ENCODE measurements at places on chromosomes 2 and 18.

GRCh38 chr2:190789074-190790004 is 91.3 kb upstream of the GLS start:
- no peak for DNase-seq

DNA sequence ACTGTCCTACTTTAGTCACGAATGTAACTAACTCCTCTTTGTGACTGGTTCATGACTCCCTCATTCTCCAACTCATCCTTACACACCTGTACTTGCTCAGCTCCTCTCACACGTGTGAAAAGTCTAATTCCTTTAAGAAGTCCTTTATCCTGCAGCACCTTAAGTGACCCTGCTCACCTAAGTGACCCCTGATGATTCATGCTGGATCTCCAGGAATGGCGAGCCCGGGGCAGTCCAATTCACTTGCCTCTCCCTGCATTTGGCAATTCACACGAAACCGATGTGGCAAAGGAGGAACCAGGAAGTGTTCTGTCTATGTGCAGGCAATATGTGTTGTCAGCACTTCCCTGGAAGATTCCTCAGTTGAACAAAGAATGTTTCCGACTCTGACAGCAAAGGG is 189.8 kb upstream of the NABP1 start:
- peak; percentile 59 for DNase-seq

DNA sequence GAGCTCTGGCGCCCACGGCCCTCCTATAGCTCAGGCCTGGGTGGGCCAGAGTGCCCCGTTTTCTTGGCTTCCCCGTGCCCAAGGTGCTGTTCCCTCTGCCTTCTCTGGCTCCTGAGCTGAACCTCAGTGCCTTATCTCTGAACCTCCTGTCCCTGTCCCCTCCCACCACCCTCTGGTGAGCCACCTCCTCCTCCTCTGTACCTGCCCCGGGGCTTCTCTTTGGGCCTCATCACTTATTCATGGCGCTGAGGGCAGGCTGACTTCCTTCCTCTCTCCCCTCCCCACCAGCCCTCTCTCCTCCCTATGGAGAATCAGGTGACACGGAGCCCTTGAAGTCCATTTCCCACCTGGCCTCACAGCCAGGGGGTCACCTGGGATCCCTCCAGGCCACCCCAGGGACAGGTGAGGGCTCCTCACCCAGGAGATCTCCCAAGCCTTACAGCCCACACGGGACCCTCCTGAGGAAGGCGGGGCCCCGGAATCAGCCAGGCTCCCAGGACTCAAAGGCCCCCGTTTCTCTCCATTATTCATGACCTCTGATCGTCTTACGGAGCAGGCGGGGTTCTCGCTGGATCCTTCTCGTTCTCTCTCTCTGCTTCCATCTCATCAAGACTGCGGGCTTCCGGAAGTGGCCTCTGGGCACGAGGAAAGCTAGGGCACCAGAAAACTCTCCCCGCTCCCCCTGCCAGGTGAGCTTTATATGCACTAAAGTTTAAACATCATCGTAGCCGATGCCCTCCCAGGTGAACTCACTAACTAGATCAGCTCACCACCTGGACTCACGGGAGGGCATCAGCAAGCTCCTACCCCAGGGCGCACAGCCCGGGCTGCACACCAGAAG is at the start of gene LOXHD1:
LOXHD1 (minus strand) TSS at position 106 of the 841 bp plus-strand sequence. CDS start 187 bp downstream, outside the sequence.
- no peak for DNase-seq

DNA sequence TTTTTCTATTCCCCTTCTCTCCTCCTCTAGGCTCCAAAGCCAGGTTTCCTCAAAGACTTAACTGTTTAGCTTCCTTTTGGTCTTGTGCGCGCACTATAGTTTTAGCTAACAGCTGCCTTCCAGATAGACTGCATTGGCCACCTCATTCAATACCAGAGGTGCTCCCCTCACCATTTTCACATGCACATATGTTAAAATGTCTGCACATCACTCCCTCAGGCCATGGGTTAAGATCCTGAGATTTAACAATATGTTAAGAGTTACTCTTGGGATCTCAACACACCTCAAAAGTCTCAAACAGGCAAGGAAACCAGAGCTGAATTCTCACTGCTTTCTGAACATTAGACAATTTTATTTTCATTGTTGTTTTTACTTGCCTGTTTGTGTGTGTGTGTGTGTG is 80.8 kb upstream of the MAP3K20 start:
- no peak for DNase-seq

- peak; percentile 36 for DNase-seq
Observed at GRCh38 chr2:105790461-105791149, 45.9 kb downstream of the NCK2 start.

DNA sequence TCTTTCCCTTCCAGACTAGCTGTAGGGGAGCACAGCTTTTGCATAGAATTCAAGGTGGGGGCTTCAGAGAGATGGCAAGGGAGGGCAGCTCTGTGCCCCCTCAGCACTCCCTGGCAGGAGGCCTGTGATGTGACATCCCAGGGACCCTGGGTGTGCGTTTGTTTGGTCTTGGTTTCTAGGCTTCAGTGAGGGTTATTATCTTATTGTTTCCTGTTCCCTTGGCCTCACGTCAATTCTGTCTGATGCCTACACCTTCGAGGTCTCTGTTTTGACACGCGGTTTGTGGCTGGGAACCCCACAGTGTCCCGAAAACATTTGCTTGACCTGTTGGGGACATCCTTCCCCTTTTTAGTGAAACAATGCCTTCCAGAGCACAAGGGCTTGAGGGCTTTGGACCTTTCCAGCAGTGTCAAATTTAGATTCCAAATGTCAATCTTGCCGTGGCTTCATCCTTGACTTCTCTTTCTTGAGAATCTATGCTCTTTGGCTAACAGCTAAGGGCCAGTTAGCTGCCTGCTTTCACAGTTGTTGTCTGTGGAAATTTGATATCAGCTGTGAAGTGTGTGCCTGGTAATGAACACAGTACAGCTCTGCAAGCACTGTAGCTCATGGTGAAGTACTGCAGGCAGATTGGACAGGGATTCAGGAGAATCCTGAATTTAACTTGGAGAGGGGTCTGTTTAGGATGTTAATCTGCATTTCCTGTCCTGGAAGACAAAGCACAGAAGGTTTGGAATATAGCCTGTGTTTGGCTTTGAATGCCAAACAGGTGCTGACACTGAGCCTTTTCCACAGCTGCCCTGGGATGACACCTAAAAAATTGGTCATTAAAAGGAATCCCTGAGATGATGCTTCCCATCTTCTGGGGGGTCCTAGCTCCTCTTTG is 108.2 kb upstream of the CXCR4 start:
- no peak for DNase-seq

- no peak for DNase-seq
Observed at GRCh38 chr18:58048081-58048642, 4.1 kb downstream of the NEDD4L start.

- DNase-seq = no peak
Observed at GRCh38 chr2:225999692-226000091, 600.2 kb downstream of the NYAP2 start.

- DNase-seq = no peak
Observed at GRCh38 chr2:177268187-177268871, 3.8 kb upstream of the NFE2L2 start.

- no peak for DNase-seq
Observed at GRCh38 chr2:226495466-226496272, 304.0 kb downstream of the IRS1 start.

DNA sequence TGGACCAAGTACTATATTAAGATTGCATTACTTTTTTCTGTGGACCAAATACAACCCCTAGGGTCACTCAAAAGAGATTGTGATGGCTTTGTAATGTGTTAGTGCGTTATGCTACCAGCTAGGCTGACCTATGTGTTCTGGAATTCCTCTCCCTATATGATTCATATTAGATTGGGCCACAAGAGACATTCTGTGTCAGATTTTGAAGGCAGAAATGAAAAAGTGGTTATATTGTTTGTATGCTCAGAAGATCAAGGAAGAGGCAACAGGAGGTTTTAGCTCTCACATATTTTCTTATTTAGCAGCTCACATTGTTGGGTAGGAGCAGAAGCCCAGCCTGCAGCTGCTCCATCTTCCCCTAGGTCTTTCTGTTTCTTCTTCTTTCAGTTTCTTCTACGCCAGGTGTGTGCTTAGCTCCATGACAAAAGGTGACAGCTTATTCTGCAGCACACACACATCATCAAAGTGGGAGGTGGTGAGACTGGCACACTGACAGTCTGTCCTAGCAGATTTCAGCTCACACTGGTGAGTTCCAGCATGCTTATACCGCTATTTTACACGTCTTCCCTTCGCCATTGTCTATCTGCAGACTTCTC is 156.8 kb upstream of the UBE2E3 start:
- DNase-seq = peak; percentile 47

DNA sequence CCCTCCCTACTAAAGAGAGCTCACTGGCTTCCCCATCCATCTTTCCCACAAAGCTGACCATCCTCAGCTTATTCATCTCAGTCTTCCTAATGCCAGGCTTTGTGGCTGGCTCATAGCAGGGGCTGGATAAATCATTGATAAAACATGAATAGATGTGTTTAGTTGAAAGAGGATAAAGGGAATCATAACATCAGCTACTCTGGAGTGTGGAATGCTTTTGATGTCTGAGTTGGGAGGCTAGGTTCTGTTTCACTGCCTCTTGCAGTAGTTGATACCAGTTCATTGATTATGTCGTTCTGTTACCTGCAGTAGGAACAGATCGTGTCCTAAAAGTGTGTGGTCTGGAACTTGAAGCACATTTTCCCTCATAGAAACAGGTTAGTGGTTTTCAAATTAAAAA is 66.3 kb upstream of the HK2 start:
- DNase-seq = no peak

DNA sequence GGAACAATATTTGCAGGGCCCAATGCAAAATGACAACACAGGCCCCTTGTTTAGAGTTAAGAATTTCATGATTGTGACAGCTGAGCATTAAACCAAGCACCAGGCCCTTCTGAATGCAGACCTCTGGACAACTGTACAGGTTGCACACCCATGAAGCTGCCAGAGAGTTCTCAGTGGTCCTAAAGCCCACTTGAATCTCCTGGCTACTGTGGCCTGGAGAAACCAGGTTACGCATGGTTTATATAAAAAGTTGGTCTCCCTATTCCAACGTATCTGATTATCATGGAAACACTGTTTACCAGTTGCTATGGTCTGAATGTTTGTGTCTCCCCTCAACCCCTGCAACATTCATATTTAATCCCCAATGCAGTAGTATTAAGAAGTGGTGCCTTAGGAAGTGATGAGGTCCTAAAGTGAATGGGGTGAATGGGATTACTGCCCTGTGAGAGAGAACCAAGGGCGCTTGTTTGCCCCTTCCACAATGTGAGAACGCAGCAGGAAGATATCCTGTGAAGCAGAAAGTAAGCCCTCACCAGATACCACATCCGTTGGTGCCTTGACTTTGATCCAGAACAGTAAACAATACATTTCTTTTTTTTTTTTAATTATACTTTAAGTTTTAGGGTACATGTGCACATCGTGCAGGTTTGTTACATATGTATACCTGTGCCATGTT is 48.0 kb upstream of the ANXA4 start:
- DNase-seq = no peak

- DNase-seq = no peak
Observed at GRCh38 chr2:215365184-215365658, 53.4 kb downstream of the ATIC start.

- no peak for DNase-seq
Observed at GRCh38 chr18:22678486-22678885, 254.6 kb upstream of the RBBP8 start.

DNA sequence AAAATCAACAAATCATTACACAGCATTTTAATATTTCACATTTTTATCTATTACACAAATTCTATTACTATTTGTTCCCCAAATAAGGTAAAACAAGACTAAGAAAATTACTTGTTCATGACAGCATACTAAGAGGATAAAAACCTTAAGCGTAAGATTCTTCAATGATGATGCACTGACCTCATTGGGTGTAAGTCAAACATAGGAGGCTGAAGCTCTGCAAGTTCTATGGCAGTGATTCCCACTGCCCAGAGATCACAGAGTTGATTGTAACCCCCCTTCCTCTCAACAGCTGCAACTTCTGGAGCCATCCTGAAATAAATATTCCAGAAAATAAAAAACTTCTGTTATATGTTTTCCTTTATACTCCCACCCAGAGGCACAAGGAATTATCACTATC is 82.2 kb upstream of the CDKL4 start:
- DNase-seq = peak; percentile 3

GRCh38 chr2:220503431-220503830 is 876.0 kb downstream of the SLC4A3 start:
- DNase-seq = no peak

- DNase-seq = peak; percentile 34
Observed at GRCh38 chr2:182020286-182021070, 34.8 kb downstream of the PPP1R1C start.

- no peak for DNase-seq
Observed at GRCh38 chr2:33488178-33488690, 11.8 kb downstream of the RASGRP3 start.

- no peak for DNase-seq
Observed at GRCh38 chr18:77076111-77076510, 56.5 kb downstream of the MBP start.

DNA sequence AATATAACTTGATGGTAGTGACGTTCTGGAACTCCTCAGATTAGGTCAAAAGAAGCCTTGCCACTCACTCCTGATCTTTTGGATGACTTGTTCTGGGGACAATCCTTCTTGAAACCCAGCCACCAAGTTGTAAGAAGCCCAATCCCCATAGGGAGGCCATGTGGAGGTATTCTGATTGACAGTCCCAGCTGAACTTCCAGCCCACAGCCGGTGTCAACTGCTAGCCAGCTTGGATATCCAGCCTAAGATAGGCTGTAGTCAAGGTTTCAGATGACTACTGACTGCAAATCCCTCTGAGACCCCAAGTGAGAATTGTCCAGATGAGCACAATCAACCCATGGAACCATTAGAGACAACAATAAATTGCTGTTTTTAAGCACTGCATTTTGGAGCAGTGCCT is 31.4 kb downstream of the EIF2AK2 start:
- no peak for DNase-seq

GRCh38 chr18:79258447-79258846 is 137.3 kb upstream of the NFATC1 start:
- no peak for DNase-seq

- peak; percentile 49 for DNase-seq
Observed at GRCh38 chr18:8140841-8141501, 468.3 kb upstream of the RAB12 start.

GRCh38 chr18:80183273-80184050 is 63.9 kb downstream of the PARD6G start:
- DNase-seq = no peak

- DNase-seq = no peak
Observed at GRCh38 chr18:33184175-33184574, 256.3 kb downstream of the CCDC178 start.

- peak; percentile 79 for DNase-seq
Observed at GRCh38 chr18:31722369-31722957, 38.1 kb upstream of the B4GALT6 start.

DNA sequence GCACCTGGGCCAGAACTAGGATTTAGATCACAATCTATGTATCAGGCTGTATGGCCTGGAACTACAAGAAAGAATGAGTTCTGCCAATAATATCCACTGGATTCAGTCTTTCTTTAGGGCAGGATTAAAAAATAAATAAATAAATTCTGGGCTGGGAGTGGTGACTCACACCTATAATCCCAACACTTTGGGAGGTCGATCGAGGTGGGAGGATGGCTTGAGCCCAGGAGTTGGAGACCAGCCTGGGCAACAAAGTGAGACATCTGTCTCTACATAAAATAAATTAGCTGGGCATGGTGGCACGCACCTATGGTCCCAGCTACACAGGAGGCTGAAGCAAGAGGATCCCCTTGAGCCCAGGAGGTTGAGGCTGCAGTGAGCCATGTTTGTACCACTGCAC is 8.1 kb downstream of the AMMECR1L start:
- DNase-seq = peak; percentile 25

GRCh38 chr18:42289526-42289925 is 334.5 kb downstream of the PIK3C3 start:
- no peak for DNase-seq

- no peak for DNase-seq
Observed at GRCh38 chr18:13877157-13877556, 38.2 kb downstream of the MC2R start.
